ENCODE measurements at places on chromosomes 3 and 15.

DNA sequence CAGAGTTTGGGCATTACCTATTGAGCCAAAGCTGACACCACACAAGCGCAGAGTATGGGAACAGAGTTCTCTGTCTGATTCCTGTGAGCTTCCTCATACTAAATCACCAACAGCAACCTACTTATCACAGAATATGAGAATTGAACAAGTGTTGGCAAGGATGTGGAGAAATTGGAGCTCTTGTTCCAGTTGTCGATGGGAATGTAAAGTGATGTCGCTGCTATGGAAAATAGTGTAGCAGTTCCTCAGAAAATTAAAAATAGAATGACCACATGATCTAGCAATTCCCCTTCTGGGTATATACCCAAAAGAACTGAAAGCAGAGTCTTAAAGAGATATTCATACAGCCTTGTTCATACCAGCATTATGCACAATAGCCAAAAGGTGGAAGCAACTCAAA, 33.4 kb downstream of the CD86 start:
- no peak for DNase-seq

GRCh38 chr3:127747751-127748521, 74.4 kb downstream of the MGLL start:
- DNase-seq = no peak

- no peak for DNase-seq
Observed at GRCh38 chr3:148093753-148094152, 604.0 kb upstream of the AGTR1 start.

DNA sequence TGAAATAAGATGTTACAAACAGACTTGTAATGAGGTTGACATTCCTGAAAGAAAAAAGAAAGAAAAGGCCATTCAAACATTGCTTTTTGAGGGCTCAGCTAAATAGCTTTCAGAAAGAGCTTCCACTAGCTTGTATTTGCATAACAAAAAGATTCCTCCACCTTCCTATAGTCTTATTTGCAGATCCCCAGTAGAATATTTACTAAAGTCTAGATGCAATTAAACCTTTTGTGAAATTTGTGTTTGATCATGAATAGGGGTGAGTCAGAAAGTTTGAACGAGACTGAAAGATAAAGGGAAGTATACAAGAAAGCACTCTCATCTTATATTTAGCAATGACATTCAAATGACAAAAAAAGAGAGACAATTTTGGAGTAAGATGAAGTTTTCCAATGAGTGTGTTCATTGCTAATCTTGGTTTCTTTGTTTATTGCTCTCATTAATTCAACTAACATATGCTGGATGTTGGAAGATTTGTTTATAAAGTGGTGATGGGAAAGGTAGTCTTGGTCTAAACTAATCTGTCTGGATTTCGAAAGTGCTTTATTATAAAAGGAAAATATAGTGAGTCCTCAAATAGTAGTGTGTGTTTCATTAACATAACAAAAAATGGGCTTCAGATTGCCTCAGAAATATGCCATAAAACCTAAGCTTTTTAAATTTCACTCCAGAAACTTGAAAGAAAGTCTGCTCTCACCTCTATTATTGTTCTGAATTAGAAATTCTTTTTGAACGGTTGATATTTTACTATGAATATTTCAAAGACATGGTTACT, 9.1 kb upstream of the CADPS start:
- DNase-seq = peak; percentile 15

- DNase-seq = peak; percentile 69
Observed at GRCh38 chr3:155714295-155714718, 30.6 kb downstream of the PLCH1 start.

DNA sequence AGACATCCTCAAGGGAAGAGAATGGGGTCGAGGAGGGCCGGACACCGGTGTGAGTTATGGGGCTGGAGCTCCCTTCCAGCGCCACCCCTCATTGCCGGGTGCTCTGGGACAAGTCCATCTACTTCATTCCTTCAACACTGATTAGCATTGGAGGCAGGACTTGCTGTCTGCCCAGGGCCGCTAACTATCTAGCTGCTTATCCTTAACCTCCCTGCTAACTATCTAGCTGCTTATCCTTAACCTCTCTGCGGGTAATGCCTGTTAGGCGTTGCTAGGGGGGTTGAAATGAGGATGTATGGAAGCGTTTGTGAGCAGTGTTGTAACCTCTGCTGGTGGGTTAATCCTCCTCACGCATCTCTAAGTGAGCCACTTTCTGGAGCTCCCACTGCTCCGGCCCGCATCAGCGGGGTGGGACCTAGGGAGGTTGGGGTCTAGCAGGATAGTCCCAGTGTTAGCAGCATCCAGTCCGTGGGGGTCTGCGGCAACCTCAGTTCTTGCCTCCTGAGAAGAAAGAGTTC, 10.9 kb upstream of the CHAC1 start:
- DNase-seq = no peak

DNA sequence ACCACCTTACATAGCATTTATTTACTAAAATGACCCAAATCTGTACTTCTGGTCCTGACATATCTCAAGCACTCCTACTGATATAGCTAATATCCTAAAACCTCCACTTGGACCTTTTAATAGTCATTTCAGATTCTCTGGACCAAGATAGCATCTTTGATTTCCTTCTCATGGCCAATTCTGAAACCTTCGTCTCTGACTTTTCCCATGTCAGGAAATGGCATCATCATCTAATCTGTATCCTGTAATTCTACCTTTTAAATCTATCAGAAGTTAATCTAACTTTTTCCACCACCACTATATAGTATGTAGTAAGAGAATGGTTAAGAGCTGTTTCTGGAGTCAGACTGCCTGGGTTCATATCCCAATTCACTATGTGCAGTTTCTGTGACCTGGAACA, 16.2 kb downstream of the STX19 start:
- DNase-seq = no peak

GRCh38 chr3:124059580-124059979, 67.7 kb upstream of the ROPN1 start:
- no peak for DNase-seq

- no peak for DNase-seq
Observed at GRCh38 chr3:172442606-172443005, 5.7 kb downstream of the GHSR start.

GRCh38 chr15:67782691-67782991, 42.7 kb upstream of the SKOR1 start:
- peak; percentile 51 for DNase-seq

DNA sequence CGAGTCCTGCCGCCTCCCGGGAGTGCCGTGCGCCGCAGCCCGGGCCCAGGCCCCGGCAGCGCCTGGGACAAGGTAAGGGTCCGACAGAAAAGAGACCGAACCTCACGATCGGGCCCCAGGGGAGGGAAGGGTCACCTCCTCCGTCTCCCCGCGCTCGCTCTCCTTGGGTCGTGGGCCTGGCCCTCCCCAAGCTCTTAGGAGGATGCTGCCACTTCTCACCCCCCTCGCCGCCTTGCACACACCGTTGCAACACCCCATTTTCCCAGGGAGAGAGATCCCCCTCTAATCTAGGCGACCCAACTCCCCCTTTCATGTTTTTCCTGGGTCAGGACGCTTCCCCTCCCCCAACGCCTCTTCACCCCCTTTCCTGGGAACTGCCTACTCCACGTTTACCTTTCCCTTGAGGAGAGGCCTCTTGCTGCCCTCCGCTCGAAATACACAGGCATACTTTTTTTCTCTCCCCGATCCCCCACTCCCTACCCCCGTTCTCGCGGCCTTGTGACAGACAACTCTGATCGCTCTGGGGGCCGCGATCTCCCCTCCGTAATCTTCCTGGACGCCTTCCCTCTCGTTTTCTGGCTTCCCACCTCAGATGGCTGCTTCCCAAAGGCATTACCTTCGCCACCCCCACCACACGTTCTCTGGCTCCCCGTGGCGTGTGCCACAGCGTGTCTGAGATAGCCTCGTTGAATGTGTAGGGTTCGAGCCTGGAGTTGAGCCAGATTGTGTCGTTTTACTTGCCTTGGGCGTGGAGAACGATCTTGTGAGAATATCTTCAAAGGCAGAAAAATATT, 688 bp downstream of the SETD5 start:
- peak; percentile 63 for DNase-seq

GRCh38 chr3:189655617-189656016, 24.4 kb downstream of the TP63 start:
- DNase-seq = no peak

DNA sequence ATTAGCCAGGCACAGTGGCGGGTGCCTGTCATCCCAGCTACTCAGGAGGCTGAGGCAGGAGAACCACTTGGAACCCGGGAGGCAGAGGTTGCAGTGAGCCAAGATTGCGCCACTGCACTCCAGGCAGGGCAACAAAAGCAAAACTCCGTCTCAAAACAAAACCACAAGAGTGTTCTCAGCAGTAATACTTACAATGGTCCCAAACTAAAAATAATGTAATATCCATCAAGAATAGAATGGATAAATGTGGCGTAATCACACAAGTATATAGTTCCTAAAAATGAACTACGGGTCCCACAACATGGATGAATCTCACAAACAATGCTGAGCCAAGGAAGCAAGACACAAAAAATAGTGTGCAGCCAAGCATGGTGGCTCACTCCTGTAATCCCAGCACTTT, 39.2 kb downstream of the STAG1 start:
- DNase-seq = no peak

DNA sequence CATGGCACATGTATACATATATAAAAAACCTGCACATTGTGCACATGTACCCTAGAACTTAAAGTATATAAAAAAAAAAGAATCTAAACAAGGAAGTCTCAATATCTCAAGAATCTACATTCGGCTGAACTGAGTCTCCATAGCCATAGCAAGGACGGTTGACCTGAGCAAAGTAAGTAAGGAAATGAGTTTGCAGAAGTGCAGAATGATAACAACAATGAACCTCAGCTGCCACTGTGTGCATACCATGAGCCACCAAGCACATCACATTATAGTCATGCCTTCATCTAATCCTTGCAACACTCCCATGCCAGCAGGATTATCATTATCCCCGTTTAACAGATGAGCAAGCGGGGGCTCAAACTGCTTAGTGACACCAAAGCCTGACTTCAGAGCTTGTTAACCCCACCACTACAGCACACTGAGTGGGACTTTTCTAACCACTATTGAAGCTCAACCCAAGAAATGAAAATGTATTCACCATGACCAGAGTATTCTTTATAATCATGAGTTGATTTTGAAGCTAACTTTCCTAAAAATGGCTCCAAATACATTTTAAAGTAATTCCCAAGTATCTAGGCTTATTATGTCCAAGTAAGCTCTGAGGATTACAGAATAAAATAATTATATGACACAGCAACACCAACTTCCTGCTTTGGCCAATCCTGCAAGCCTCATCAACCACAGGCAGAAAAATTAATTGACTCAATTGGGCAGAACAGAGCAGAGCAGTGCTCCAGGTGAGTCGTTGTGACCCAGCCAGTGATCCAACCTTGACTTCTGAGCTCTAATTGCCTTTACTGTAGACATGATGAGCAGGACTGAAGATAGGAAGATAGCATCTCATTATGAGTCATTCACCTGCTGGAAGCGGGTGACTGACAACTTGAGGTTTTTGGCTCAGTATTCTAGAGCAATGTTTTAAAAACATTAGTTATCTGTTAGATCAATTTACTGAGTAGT, 47.3 kb upstream of the IL12A start:
- DNase-seq = no peak

GRCh38 chr15:41985236-41986160, 13.1 kb upstream of the EHD4 start:
- DNase-seq = no peak

DNA sequence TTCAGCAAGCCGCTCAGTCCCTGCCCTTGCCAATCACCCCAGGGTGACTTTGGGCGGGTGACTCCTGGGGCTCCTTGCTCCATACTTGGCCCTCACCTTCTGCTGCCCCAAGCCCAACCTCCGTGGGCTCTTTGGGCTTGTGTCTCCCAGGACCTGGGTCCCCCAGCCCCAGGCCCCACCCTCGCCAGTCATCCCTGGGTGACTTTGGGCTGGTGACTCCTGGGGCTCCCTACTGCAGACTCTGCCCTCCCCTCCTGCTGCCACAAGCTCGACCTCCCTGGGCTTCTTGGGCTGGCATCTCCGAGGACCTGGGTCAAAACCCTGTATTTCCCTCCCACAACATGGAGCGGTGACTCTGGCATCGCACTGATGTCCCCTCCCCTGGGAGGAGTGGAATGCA, 151.5 kb downstream of the GOLGA6L4 start:
- DNase-seq = no peak

DNA sequence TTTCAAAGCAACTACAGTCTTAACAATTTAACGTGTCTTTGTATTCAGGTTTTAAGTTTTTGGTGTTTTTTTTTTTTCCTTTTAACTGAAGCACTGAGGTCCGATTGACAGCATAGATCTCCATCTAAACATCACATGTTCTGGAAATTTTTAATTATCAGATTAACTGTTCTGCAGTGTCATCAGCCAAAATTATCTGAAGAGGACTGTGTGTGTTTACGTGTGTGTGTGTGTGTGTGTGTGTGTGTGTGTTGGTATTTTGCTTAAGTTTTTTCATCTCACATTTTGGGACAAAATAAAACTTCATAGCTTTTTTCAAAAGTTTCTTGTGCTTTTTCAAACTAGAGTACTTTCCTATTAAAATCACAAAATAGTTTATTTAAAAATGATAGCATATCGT, 1.8 kb downstream of the PIK3CA start:
- DNase-seq = no peak

GRCh38 chr3:110732420-110732819, 339.2 kb upstream of the NECTIN3 start:
- DNase-seq = no peak

DNA sequence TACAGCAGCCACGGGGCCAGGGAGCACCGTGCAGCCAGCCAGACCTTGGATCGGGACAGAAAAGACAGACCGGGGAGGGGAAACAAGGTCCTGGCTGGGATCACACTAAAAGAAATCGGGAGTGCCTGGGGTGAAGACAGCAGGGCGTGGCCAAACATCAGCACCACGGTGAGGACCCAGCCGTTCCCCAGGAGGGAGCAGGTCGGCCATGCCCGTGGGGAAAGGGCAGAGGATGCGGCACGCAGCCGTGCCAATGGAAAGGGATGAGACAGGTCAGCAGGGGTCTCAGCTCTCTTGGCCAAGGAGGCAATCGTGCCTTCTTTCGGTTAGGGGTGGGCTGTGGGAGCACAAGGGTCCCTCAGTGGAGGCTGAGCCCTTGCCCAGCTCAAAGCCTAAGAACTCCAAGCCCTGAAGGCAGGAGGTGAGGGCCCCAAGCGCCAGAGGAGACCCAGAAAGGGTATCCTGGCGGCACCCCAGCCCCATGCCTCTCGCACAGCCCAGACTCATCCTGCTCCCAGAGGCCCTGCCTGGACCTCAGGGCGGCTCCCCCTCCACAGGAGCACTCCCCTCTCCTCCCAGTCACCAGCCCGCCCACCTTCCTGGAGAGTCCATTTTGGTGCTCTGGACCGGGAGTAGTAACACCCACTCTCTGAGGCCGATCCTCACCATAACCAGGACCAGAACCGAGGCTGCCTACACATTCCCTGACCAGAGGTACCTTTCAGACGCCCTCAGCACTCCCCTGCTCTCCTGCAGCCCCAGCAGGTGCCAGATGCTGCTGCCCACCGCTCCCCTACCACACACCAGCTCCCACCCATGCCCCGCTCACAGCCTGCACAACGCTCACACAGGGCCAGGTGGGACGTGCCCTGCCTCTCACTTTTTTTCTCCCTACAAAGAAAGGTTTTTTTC, 23.2 kb upstream of the OCA2 start:
- DNase-seq = no peak

- DNase-seq = peak; percentile 86
Observed at GRCh38 chr3:42264399-42265058, 1.5 kb downstream of the CCK start.
